ENCODE measurements at places on chromosomes 2 and 18. TPM values are rescaled to one million over a fixed set of nuclear protein-coding genes. Genes with fewer than 3 reads are reported as not detected.

The SFT2D3 gene
- total RNA-seq: 3.8 TPM

The CHRND gene
- not detected for total RNA-seq

The C1QL2 gene
- total RNA-seq: not detected

The BOK gene
- total RNA-seq: 12.9 TPM

The SH3BP4 gene
- 25.4 TPM for total RNA-seq

The GALNT13 gene
- 17.2 TPM for total RNA-seq

The CFC1 gene
- not detected for total RNA-seq

The CCDC85A gene
- 0.09 TPM for total RNA-seq

The SIX3 gene
- not detected for total RNA-seq

The RNF138 gene
- 14.4 TPM for total RNA-seq

The TBR1 gene
- not detected for total RNA-seq

The MAL gene
- not detected for total RNA-seq

The MGAT4A gene
- total RNA-seq: 0.28 TPM

The PDE11A gene
- under 0.01 TPM for total RNA-seq

The MC4R gene
- total RNA-seq: not detected

The CENPA gene
- 1.00 TPM for total RNA-seq

The FAM228B gene
- total RNA-seq: 7.5 TPM

The CHMP1B gene
- total RNA-seq: 63.9 TPM

The NT5DC4 gene
- not detected for total RNA-seq

The IL37 gene
- total RNA-seq: not detected

The NEB gene
- total RNA-seq: 0.18 TPM

The KCNE4 gene
- total RNA-seq: 43.9 TPM

The LRRTM1 gene
- not detected for total RNA-seq

The RGPD5 gene
- total RNA-seq: 22.0 TPM

The SFTPB gene
- not detected for total RNA-seq

The TUBB8B gene
- total RNA-seq: not detected

The AMER3 gene
- total RNA-seq: not detected

The POTEC gene
- total RNA-seq: under 0.01 TPM

The CAPN14 gene
- under 0.01 TPM for total RNA-seq

The EHD3 gene
- 15.0 TPM for total RNA-seq

The AQP12A gene
- not detected for total RNA-seq

The KCNIP3 gene
- 0.57 TPM for total RNA-seq

The C2orf78 gene
- total RNA-seq: not detected

The SERPINB12 gene
- not detected for total RNA-seq

The GAREM2 gene
- total RNA-seq: 0.65 TPM

The PCARE gene
- not detected for total RNA-seq

The LRP1B gene
- total RNA-seq: under 0.01 TPM

The MRO gene
- total RNA-seq: 0.18 TPM

The CMPK2 gene
- total RNA-seq: 0.43 TPM

The SCN2A gene
- total RNA-seq: 0.43 TPM

The EGR4 gene
- total RNA-seq: not detected

The SIGLEC15 gene
- 0.14 TPM for total RNA-seq

The RMC1 gene
- total RNA-seq: 27.3 TPM

The KIF3C gene
- total RNA-seq: 7.0 TPM

The CYP27A1 gene
- total RNA-seq: 17.1 TPM

The MC5R gene
- not detected for total RNA-seq

The TLX2 gene
- not detected for total RNA-seq

The CCDC150 gene
- total RNA-seq: 1.9 TPM

The LRRC30 gene
- total RNA-seq: not detected

The KIF1A gene
- not detected for total RNA-seq

The TGOLN2 gene
- total RNA-seq: 109 TPM

The GRHL1 gene
- 0.37 TPM for total RNA-seq

Data from smooth muscle cell of bladder (primary cell).